ENCODE measurements at places on chromosomes 4 and X.

DNA sequence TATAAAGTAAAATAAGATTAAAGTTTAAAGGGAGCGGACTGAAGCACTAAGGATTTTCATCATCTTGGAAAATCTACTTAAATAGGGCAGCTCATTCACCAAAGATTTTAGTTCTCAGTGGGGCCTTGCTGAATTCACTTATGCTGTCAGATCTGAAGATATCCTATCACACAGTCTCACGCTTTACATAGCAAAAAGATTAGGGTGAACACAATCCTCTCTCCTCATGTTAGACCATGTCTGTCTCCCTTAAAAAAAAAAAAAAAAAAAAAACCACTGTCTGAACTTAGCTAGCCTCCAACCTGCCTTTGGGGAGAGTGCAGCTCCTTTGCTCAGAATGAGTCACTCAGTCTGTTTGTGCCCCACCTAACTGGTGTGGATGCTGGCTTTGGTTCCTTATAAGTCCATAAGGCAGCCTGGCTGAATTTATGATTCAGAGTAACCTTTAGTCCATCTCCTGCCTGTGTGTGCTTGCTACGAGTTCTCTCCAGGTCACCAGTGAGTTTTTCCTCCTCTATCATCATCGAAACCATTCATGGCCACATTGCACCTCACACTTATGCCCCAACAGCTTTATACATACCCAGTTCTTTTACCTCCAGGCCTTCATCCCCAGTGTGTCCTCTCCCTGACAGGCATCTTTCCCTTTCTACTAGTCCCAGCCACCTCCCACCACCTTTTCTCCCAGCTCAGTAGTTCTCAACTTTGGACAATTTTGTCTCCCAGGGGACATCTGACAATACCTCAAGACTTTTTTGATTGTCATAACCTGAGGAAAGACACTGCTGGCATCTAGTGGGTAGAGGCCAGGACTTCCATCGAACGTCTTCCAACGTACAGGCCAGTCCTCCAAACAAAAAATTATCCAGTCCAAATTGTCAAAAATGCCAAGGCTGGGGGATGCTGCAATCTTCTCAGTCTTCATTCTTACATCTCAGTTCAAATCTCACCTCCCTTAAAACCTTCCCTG, 220.7 kb upstream of the EMCN start:
- no peak for DNase-seq

- DNase-seq = no peak
Observed at GRCh38 chr4:138311771-138312535, 69.8 kb upstream of the SLC7A11 start.

- DNase-seq = peak; percentile 88
Observed at GRCh38 chr4:157220371-157220881, at the start of gene GRIA2. Gene GRIA2, plus strand, starts transcription at chr4:157220728. Its CDS starts 315 bp downstream, at chr4:157221043.

GRCh38 chr4:129614611-129615010, 518.7 kb downstream of the C4orf33 start:
- DNase-seq = no peak

DNA sequence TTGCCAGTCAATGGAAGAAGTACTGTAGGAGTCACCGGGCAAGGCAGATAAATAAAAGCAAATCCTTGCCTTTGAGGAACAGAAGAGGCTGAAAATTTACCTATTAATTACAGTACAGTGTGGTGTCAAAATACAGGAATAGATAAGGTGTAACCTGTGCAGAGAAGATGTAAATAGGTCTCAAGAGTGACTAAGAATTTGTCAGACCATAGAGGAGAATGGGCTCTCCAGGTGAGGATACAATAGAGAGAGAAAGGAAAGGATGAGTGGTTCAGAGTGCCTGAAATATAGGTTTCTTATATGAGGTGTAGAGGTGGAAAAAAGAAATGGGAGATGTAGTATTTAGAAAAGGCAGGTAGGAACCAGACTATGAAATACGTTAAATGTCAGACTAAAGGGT, 801 bp upstream of the ZC4H2 start:
- DNase-seq = no peak

DNA sequence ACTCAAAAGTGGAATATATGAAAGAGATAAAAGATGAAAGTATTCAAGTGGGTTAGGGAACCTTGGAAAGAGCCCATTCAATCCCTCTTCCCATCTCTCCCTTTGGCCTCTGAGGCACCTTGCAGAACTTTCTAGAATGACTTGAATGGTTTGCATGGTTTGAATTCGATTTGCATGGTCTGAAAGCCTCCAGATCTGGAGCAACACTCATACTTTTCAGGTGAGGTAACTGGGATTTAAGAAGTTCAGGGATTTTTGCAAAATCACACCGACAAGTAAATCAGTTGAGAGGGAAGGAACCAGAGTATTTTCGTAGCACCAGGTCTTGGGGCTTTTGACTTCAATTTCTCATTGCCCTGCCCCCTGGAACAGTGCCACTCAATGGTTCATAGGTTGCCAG, 476.0 kb upstream of the FTHL17 start:
- no peak for DNase-seq

DNA sequence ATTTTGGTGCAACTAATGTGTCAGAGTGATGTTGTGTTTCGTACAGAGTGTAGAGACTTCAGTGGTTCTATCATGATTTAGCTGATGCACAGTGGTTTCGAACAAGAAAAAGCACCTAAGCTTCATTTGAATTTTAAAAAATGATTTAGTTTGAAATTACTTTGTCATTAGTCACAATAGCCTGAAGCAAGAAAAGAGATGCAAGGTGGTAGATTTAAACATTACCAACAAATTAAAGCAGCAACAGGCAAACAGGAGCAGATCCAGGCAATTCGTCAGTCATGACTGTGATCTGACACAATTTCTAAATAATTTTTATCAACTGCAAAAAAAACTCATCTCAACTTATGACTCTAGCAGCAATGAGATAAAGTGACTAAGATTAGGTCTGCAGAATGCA, 24.6 kb upstream of the COX7B2 start:
- no peak for DNase-seq

DNA sequence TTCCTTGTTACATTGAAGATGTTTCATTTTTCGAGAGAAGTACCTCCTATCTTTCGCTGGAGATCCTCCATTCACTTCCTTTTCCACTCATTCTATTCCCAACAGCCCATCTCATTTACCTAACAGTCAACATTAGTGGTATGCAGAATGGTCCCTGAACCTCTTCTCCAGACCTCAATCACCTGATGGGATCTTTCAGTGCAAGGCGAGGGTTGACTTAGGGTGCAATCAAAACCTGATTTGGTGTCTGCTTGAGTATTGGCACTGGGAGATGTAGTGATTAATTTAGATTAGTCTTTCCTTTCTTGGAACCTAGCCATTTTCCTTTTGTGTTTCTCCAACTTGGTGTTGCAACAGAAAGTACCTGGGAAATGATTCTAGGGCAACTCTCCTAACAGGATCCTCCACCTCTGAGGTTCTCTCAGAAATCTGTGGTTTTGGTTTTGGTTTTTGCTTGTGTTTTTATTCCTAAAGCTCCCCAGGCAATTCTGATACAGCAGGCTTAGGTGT, 18.4 kb downstream of the DDX3X start:
- no peak for DNase-seq

GRCh38 chr4:87601361-87601760, 7.0 kb upstream of the DSPP start:
- no peak for DNase-seq

DNA sequence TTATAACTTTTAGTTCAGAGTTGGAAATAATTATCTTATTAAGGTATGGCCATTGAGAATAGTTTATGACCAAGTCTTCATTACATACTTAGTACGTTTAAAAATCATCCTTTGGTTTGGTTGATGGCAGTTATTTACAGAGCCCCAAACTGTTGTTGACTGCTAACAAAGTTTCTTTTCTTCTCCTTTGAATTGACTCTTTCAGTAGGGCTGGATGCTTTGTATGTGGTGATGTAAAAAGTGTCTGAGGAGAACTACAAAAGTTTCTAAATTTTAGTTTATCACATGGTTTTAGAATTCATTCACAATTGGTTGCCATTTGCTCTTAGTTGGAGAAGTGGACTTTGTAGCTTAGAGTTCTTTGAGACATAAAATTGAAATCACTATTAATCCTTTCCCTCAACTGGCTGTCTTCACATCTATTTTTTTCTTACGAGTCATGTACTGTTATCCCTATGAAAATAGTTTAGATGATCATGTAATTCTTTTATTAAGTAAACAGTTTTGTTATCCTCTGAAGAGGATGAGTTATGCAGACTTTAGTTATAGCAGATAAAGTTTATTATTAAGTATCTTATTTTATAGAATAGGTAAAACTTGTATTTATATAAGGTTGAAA, 14.8 kb downstream of the PTPN13 start:
- DNase-seq = no peak

DNA sequence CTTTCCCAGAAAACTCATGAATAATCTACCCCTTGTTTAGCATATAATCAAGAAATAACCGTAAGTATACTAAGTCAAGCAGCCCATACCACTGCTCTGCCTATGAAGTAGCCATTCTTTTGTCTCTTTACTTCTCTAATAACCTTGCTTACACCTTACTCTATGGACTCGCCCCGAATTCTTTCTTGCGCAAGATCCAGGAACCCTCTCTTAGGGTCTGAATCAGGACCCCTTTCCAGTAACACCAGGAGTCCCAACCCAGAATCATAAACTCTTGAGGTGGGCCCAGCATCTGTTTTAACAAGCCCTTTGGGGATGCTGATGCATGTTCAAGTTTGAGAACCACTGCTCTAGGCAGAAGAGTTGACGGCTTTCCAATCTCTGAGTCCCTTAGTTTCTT, 119.6 kb downstream of the BEND2 start:
- DNase-seq = no peak
